Stimulated activated CD8-positive, alpha-beta memory T cell treated with anti-CD3 and anti-CD28 coated beads, Interleukin-2, amount 100 ng/mL, for 48 hours (primary cell): ENCODE measurements at places on chromosomes 13 and 19.

DNA sequence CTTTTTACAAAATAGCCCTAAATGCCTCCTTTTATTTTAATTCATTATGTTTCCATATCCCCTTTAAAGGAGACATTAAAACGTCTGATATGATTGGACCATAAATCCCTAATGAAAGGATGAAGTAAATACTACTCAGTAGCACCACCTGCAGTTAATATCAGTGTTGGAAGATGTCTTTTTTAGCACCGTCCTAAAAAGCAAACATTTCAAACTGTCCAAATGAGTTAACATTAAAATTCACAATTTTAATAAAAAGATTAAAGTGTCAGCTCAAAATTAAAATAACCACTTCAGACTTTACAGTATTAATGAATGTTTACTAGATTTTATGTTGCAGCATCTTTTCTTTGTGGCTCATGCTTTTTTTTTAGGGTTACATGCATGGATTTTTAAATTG lies 12.3 kb downstream of the ZNF507 start:
- no peak for DNase-seq

DNA sequence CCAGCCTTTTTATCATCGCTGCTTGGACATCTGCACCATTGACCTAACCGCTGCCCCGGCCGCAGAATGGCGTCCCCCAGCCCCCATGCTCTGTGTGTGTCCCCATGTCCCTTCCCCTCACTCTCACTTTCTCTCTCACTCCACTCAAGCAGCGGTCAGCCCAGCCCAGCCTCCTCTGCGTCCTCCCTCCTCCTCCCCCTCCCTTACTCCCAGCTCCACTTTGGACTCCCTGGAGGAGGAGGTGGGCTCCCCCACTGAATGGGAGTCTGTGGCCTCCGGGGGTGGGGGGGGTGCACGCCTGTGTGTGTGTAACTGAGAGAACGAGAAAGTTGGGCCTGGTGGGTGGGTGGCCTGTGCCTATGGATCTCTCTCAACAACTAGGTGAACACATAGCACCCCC lies 2.2 kb downstream of the MAP2K7 start:
- DNase-seq = no peak

GRCh38 chr13:40969169-40969901 lies 49.8 kb downstream of the ELF1 start:
- no peak for DNase-seq

GRCh38 chr19:47404334-47405196 lies 14.8 kb downstream of the MEIS3 start:
- no peak for DNase-seq

DNA sequence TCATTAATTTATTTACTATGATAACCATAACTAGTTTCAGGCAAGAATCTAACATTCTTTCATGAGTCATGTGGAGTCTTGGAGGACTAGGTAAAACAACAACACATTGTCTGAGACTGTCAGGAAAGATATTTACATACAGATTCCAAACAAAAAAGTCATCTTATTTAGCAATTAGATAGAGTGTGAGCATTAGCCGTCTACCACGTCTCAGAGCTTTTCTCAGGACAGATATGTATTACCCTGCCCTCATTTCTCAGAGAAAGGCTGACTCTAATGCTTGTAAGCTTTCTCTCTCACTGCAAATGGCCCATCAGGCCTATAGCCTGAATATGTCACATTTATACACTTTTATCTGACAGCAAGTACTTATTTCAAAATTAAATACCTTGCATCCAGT lies 312.1 kb upstream of the PCDH20 start:
- DNase-seq = no peak

DNA sequence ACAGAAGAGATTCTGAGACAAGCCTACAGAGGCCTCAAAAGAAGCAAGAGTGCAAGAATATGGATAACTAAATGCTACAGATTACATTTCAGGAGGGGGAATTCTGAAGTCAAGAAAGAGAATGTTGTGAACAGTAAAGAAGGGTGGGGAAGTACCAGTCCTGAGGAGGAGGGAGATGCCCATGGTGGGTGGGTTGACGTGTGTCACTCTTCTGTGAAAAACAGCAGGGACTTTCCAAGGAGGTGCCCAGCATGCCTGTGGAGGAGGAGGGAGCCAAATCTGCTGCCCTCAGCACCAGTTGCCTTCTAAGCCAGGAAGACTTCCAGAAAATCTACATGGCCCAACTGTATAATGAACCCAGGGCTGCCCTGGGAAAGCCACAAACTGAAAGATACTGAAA lies 87.7 kb downstream of the SGCG start:
- no peak for DNase-seq

DNA sequence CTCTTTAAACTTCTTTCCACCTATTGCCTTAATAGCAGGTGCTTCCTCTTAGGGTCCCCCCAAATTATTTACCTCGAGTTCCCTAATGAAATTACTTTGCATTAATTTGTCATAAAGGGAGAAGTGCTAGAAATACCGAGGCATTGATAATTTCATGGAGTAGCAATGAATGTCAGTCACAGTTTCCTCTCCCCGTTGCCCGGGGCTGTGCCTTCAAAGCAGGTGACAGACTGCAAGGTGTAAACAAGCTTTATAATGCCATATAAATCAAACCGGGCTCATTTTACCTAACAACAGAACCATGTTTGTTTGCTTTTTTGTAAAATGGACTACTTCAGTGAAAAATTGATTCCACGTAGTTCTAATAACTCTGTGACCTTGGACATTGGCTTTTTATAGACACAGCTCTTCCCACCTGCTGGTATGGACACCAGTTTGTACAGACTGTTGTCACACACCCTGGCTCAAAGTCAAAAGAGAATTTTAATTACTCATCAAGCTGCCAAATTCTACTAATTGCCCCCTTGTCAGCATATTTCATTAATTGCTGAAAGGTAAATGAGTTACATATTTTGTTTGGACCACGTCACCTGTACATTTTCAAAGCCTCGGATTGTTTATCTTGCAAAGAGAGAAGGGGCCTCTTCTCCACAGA lies 171.1 kb downstream of the STK24 start:
- DNase-seq = no peak

- DNase-seq = no peak
Measured at GRCh38 chr19:13262450-13262849, 112.2 kb downstream of the IER2 start.
